ENCODE measurements at places on chromosomes 11 and 22.

GRCh38 chr11:75809991-75810390, 5.0 kb upstream of the UVRAG start:
- no peak for DNase-seq
- no peaks in the 10 kb centered on the region for H3K36me3 ChIP-seq
- H3K27me3 ChIP-seq, result peaks cover 2% of the 10 kb centered on the region
- H3K27ac ChIP-seq, result no peak overlapping the region

GRCh38 chr11:11510939-11511338, 110.9 kb downstream of the GALNT18 start:
- H3K4me3 ChIP-seq, result no peak overlapping the region
- peaks cover 2% of the 10 kb centered on the region for H3K27me3 ChIP-seq
- no peaks in the 10 kb centered on the region for H3K36me3 ChIP-seq
- H3K27ac ChIP-seq, result no peak overlapping the region
- no peaks in the 10 kb centered on the region for H3K4me1 ChIP-seq
- DNase-seq, result no peak

- no peaks in the 10 kb centered on the region for H3K36me3 ChIP-seq
- no peak overlapping the region for H3K27ac ChIP-seq
- H3K27me3 ChIP-seq, result peaks cover 2% of the 10 kb centered on the region
- no peak for DNase-seq
- no peaks in the 10 kb centered on the region for H3K4me1 ChIP-seq
- H3K4me3 ChIP-seq, result no peak overlapping the region
Measured at GRCh38 chr11:113162592-113162962, 151.8 kb upstream of the TTC12 start.

DNA sequence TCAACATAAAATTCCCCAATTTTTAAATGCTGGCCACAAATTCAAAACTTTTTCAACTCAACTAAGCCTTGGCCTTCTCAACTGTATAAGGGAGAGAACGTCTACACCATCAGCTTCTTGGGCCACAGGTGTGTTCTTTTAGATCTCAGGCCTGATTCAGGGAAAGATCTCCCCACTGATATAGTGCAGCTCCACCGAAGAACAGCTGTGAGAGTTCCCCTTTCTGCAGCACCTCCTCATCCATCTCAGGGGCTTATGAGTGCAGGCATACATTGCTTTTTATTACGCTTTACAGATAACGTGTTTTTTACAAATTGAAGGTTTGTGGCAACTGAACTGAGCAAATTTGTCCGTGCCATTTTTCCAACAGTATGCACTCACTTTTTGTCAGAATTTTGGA, 8.0 kb upstream of the CD82 start:
- H3K27ac ChIP-seq, result no peak overlapping the region
- H3K4me3 ChIP-seq, result no peak overlapping the region
- H3K27me3 ChIP-seq, result no peaks in the 10 kb centered on the region

- no peak for DNase-seq
- H3K27me3 ChIP-seq, result peaks cover 9% of the 10 kb centered on the region
- no peak overlapping the region for H3K4me3 ChIP-seq
- H3K27ac ChIP-seq, result no peak overlapping the region
- no peaks in the 10 kb centered on the region for H3K36me3 ChIP-seq
Measured at GRCh38 chr11:74288911-74289310, 22.5 kb downstream of the P4HA3 start.

GRCh38 chr22:45917146-45917545, 59.8 kb downstream of the WNT7B start:
- no peaks in the 10 kb centered on the region for H3K36me3 ChIP-seq
- H3K4me1 ChIP-seq, result no peaks in the 10 kb centered on the region
- no peak overlapping the region for H3K4me3 ChIP-seq
- H3K27me3 ChIP-seq, result no peaks in the 10 kb centered on the region
- H3K27ac ChIP-seq, result no peak overlapping the region

DNA sequence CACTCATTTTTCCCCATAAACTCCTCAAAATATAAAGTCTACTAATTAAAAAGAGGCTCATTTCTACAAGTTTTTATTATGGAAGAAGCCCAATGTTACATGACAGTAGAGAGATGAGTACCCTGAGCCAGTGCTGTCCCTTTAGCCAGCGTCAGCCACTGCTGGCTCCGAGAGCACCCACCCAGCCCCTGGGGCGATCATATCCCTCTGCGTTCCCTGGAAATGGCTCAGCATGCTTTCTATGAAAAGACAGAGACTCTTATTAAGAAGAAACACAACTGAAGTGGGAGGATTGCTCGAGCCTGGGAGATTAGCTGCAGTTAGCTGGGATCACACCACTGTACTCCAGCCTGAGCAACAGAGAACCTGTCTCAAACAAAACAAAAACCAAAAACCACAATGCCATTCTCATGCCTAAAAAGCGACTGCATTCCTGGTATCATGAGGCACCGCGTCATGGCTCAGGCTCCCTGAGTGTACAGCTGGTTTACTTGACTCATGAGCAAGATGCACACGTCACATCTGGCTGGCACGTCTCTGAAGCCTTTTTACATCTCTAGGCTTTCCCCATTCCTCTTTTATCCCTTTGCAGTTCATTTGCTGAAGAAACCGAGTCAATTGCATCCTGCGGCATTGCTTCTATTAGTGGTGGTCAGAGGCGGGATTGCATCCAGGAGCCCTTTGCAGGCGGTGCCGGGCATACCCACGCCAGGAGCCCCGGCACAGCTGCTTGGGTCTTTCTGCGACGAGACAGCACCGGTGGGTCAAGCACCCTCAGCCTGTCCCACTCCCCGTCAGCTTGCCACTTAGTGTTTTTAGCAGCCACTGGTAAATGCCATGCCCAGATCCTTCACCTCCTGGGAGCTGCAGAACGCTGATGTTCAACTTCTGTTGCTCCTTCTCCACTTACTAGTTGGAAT, 119.9 kb downstream of the CTTN start:
- H3K4me1 ChIP-seq, result no peaks in the 10 kb centered on the region
- H3K27ac ChIP-seq, result no peak overlapping the region
- peaks cover 12% of the 10 kb centered on the region for H3K27me3 ChIP-seq
- no peak overlapping the region for H3K4me3 ChIP-seq

DNA sequence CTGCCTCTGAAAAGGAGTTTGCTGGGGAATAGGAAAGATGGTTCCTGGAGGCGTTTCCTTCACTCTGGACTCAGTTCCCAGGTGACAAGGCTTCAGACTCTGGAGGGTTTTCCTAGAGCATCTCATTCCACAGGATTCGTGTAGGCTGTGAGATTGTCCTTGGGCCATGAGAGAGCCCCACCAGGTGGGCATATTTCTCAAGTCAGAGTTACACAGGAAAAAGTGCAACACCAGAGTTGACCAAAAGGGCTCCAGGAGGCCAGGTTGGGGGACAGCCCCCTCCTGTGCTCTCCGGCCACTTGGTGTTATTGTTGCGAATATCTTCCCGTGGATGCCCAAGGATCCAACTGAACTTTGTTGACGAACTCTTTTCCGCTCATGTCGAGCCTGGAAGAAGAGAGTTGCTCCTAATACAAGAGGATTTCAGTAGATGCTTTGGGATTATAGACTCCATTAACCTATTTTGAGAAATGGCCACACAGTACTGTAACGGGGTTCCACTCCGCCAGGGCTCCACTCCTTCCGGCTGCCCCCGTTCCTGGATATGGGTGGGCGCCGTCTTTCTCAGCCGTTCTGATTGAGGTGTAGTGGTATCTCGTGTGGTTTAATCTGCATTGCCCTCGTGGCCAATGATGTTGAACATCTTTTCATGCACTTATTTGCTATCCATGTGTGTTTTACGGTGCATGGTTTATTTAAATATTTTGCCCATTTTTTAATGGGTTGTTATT, 580.3 kb downstream of the BRD1 start:
- no peak for DNase-seq
- no peaks in the 10 kb centered on the region for H3K36me3 ChIP-seq
- H3K27me3 ChIP-seq, result peaks cover 10% of the 10 kb centered on the region
- no peak overlapping the region for H3K27ac ChIP-seq
- H3K4me3 ChIP-seq, result no peak overlapping the region

DNA sequence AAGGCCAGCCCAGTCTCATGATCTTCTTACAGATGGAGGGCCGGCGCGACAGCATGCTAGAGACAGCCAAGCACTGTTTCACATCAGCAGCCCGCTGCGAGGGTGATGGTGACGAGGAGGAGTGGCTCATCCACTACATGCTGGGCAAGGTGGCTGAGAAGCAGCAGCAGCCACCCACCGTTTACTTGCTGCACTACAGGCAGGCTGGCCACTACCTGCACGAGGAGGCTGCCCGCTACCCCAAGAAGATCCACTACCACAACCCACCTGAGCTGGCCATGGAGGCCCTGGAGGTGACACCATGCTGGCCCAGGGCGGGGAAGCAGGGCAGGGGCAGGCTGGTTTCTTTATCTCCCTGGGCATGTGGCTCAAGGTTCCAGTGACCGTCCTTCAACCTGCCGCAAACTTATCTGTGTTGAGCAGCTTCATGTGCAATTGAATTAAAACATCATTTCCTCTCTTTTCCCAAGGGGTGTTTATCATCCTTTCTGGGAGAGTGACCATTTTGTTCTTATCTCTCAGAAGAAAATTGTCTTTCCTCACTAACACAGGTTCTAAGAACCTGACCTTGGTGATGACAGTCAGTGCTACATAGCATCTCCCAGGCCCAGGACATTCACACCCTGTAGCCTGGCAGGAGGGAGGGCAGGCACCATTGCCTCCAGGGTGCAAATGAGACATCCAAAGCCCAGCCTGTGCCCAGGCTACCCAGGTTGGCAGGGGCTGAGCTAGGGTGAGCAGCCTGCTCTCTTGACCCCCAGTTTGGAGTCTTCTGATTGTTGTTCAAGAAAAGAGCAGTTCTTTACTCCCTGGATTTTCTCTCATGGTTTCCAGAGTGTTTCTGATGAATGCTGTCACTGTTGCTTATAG, 80.7 kb downstream of the CABIN1 start:
- H3K27me3 ChIP-seq, result no peaks in the 10 kb centered on the region
- no peak overlapping the region for H3K4me3 ChIP-seq
- peaks cover 29% of the 10 kb centered on the region for H3K36me3 ChIP-seq
- DNase-seq, result no peak
- H3K4me1 ChIP-seq, result no peaks in the 10 kb centered on the region
- H3K27ac ChIP-seq, result no peak overlapping the region

- no peaks in the 10 kb centered on the region for H3K36me3 ChIP-seq
- H3K27me3 ChIP-seq, result peaks cover 46% of the 10 kb centered on the region
- H3K4me1 ChIP-seq, result no peaks in the 10 kb centered on the region
- no peak overlapping the region for H3K27ac ChIP-seq
Measured at GRCh38 chr11:72280726-72281315, 36.8 kb upstream of the PHOX2A start.

- H3K4me1 ChIP-seq, result no peaks in the 10 kb centered on the region
- H3K36me3 ChIP-seq, result no peaks in the 10 kb centered on the region
- no peak overlapping the region for H3K4me3 ChIP-seq
- H3K27ac ChIP-seq, result no peak overlapping the region
- DNase-seq, result no peak
Measured at GRCh38 chr22:38406617-38407016, 48.4 kb downstream of the KCNJ4 start.

- peaks cover 12% of the 10 kb centered on the region for H3K27me3 ChIP-seq
- H3K27ac ChIP-seq, result no peak overlapping the region
- H3K36me3 ChIP-seq, result no peaks in the 10 kb centered on the region
- no peaks in the 10 kb centered on the region for H3K4me1 ChIP-seq
Measured at GRCh38 chr11:113603277-113604059, 102.6 kb downstream of the TMPRSS5 start.

DNA sequence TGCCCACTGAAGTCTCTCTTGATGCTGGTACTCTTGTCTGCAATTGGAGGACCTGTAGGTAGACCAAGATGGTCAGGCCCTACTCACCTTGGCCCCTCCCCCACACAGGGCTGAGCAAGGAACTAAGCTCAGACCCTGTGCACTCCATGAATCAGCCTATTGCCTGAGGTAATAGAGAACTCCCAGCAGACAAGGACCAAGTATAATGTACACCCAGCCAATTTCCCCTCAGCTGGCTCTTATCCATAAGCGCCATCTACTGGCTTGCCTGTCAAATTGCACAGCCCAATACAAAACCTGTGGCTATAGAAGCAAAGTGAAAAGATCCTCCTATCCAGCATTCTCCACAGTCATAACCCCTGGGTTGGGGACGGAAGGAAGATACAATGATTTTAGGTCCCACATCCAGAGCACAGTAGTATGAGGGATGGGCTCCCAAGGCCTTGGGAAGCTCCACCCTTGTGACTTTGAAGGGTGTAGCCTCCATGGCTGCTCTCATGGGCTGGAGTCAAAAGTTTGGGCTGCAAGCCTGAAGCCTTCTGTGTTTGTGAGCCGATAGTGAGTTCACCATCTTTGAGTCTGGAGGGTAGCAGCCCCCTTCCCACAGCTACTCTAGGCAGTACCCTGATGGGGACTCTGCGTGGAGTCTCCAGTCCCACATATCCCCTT, 56.0 kb downstream of the GLYATL2 start:
- DNase-seq, result peak; percentile 16
- no peaks in the 10 kb centered on the region for H3K4me1 ChIP-seq
- H3K36me3 ChIP-seq, result peaks cover 2% of the 10 kb centered on the region
- H3K4me3 ChIP-seq, result no peak overlapping the region
- no peak overlapping the region for H3K27ac ChIP-seq
- peaks cover 5% of the 10 kb centered on the region for H3K27me3 ChIP-seq

DNA sequence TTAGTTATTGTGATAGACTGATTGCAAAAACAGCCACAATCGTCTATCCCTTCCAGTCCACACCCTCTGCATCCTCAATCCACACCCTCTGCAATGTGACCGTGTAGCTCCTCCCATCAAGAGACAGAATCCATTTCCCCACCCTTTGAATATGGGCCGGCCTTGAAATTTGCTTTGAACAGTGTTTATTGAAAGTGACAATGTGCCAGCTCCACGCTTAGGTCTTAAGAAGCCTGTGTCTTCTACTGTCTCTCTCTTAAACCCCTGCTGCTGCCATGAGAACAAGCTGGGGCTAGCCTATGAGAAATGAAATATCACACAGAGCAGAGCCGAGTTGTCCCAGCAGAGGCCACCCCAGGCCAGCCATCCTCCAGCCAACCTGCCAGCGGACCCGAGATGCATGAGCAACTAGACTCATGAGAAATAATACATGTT, 22.3 kb upstream of the MICAL2 start:
- no peaks in the 10 kb centered on the region for H3K27me3 ChIP-seq
- no peaks in the 10 kb centered on the region for H3K36me3 ChIP-seq
- H3K4me1 ChIP-seq, result peaks cover 57% of the 10 kb centered on the region
- no peak for DNase-seq
- H3K4me3 ChIP-seq, result no peak overlapping the region

DNA sequence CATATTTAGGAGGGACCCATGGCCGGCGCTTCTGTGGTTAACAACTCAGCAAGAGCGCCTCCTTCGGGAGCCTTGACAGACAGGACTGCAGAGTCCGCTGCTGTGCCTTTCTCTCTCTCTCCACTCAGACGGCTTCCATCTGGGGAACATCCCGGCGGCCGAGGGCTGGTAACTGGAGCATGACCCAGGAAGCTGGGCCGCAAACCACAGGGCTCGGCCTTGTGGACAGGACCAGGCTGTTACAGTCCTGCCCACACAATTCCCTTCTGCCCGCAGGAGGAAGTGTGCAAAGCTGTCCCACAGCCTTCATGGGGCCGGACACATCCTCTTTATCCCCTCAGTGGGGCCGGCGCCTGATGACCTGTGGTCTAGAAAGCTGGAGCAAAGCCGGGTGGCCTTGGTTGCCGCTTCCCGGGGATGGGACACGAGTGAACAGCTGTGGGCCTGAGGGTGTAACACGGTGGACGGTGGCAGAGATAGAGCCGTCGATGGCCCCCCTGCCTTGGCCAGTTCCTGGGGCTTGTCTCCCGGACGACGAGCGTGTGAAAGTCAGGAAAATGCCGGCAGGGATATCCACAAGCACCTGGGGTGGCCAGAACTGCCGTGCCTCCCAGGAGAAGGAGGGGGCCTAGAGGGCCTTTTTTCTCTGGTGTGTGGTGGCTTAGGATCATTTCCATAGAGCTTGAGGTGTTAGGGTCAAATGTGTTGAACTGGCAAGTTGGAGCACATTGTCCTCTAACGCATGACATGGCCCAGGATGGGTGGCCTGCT, 50.1 kb downstream of the FBLN1 start:
- H3K4me1 ChIP-seq, result peaks cover 2% of the 10 kb centered on the region
- no peak overlapping the region for H3K27ac ChIP-seq
- no peaks in the 10 kb centered on the region for H3K36me3 ChIP-seq
- DNase-seq, result no peak

All from activated naive CD8-positive, alpha-beta T cell treated with anti-CD3 and anti-CD28 coated beads, Interleukin-2, amount 50 U/mL, for 24 hours (primary cell).